ENCODE measurements at places on chromosomes 4 and X.

DNA sequence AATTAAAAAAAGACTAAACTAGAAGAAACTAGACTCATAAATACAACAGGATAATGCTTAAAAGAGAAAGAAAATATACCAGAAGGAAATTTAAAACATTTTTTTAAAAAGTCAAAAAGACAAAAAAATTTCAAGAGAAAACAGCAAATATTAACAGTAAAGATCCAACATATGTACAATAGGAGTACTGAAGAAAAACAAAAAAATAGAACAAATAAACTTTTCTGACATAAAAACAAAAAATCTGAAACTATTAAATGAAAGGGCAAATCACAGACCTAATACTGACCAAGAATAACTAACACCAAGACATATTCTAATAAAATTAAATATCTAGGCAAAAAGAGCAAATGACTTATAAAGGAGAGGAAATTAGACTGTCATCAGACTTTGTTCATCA is 11.5 kb downstream of the DNAJB14 start:
- DNase-seq, result no peak

- no peak for DNase-seq
Measured at GRCh38 chrX:130224810-130225209, 43.9 kb downstream of the ZNF280C start.

DNA sequence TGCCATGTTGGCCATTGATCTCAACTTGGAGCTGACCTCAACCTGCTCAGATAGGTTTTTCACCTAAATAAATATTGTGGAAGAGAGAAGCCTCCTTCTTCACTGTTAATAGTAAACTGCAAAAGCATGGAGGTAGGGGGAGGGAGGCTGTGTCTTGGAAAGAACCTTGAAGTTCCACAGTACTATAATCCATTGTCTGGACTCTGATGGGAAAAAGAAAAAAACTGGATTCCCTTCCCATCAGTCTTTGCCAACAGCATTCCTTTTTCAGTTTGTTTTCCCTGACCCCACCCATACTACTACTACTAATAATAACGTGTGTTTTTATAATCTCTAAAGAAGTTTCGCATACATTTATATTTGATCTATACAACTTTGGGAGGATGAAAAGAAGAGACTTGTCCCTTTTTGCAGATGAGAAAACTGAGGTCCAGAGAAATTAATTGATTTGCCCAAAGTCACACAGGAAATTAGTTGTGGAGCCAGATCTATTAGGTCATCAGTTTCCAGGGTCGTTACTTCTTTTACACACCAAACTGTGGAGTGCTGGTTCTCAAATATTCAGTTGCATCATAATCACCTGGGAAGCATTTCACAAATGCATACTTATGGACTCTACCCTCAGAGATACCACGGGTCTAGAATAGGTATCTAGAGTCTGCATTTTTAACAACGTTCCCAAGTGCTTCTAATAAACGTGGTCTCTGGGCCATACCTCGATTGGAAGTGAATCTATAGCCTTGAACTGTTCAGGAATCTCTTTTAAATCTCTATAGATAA is 59.1 kb downstream of the LUZP4 start:
- DNase-seq, result no peak

GRCh38 chr4:184801781-184802696 is 23.7 kb downstream of the ACSL1 start:
- no peak for DNase-seq

GRCh38 chr4:170336238-170336775 is 246.6 kb upstream of the AADAT start:
- no peak for DNase-seq

GRCh38 chrX:84175958-84176357 is 12.0 kb downstream of the RPS6KA6 start:
- no peak for DNase-seq

DNA sequence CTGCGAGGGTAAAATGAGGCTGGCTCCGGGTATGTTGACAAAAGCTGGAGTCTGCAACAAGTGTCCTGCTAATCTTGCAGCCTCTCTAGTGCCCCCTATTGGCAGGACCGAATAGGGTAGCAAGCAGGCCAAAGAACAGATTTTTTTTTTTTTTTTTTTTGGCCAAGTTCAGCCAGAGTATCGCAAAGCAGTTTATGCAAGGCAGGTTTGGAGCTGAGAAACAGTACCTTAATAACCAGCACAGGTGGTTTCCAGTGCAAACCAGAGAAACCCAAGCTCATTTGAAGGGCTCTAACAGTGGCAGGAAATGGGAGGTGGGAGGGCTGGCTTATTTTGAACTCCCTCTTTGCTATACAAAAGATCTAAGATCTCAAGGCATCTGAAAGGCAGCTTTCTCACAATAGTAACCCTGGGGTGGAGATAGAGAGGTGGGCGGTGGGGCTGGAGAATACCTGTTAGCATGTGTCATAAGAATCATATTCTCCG is 38.2 kb upstream of the OCIAD2 start:
- DNase-seq, result no peak

DNA sequence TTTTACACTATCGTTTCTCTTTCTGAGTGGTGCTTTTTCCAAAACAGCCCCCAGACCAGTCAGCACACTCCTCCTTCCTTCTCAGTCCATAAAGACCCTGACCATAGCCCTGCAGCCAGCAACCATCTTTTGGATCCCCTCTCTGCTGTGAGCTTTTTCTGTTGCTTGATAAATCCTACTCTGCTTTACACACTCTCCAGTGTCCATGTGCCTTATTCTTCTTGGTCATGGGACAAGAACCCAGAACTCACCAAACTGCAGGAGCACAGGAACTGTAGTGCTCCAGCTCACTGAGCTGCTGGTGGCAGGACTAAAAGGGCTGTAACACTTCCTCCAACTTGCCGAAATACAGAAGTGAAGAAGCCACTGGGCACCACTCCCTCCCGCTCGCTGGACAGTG is 32.5 kb downstream of the COX18 start:
- no peak for DNase-seq

DNA sequence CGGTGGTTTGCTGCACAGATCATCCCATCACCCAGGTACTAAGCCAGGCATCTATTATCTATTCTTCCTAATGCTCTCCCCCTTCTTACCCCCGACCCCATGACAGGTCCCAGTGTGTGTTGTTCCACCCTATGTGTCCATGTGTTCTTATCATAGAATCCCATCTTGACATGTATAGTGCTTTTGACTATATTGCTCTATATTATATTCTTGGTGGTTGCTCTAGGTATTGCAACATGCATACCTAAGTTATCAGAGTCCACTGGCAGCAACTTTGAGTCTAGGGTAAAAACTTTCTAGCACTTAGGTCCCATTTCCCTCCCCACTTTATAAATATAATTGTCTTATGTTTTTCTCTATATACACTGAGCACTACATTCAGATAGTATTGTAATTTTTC is 170.3 kb downstream of the TBX22 start:
- no peak for DNase-seq

- peak; percentile 43 for DNase-seq
Measured at GRCh38 chr4:82721819-82722423, 76.7 kb downstream of the SCD5 start.

DNA sequence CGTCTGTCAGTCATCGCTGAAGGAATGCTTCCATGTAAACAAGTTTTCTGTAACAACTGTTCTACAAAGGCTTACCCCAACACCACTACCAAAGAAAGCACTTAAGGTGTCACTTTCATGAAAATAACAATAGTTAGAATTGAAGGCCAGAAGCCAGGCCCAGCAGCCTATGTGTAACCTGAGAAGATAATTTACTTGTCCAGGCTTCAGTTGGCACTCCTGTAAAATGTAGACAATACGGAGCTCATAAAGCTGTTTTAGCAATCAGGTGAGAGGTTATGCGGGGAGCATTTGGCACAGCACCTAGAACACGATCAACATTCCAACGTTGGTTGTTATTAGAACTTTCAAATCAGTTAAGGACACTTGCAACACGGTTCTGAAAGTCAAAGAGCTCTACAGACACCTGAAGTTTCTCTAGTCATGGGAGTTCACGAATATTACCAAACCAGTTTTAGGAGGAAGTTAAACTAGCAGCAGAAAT is 15.7 kb downstream of the ADGRA3 start:
- DNase-seq, result no peak

- no peak for DNase-seq
Measured at GRCh38 chrX:136214551-136214950, 36.6 kb downstream of the MAP7D3 start.

- DNase-seq, result peak; percentile 0
Measured at GRCh38 chrX:102085706-102086105, 39.8 kb upstream of the TCEAL2 start.

GRCh38 chr4:76595435-76595834 is 160.4 kb downstream of the SHROOM3 start:
- no peak for DNase-seq

- DNase-seq, result peak; percentile 63
Measured at GRCh38 chr4:25799522-25799921, 63.3 kb downstream of the SEL1L3 start.

GRCh38 chr4:73821325-73821724 is 15.2 kb upstream of the CXCL6 start:
- DNase-seq, result no peak

- peak; percentile 47 for DNase-seq
Measured at GRCh38 chr4:182449930-182450439, 206.8 kb downstream of the TENM3 start.

DNA sequence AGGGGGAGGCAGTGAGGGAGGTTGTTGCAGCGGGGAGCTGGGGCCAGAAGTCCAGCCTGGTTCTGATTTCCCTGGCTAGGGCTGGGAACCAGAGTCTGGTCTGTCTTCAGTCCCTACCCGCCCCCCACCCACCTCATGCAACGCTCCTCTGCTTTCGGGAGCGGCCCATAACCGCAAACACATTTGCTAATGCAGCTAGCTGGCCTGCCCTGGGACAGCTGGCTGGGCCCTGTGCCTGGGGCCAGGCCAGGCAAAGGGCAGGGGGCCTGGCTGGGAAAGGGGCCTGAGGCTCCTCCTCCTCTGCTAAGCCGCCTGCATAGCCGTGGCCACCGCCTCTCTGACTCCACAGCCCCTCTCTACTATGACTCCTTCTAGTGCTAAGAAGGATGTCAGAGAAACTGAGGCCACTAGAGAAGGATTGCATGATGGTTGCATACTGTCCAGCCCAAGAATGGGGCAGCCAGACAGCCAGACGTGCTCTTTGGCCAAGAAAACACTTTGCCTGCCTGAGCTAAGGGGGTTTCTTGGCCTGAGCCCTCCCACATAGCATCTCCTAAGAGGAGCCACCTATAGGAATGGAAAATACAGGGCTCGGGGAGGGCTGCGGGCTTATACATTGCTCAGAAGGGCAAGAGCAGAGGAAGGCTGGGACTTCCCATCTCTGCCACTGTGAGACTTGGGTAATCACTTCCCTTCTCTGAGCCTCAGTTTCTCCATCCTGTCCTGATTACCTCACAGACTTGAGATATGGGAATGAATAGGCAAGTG is 76.9 kb downstream of the PJA1 start:
- no peak for DNase-seq

- DNase-seq, result no peak
Measured at GRCh38 chrX:542179-542578, 88.4 kb upstream of the SHOX start.

GRCh38 chrX:97984641-97985040 is 1100.9 kb downstream of the RPA4 start:
- no peak for DNase-seq

DNA sequence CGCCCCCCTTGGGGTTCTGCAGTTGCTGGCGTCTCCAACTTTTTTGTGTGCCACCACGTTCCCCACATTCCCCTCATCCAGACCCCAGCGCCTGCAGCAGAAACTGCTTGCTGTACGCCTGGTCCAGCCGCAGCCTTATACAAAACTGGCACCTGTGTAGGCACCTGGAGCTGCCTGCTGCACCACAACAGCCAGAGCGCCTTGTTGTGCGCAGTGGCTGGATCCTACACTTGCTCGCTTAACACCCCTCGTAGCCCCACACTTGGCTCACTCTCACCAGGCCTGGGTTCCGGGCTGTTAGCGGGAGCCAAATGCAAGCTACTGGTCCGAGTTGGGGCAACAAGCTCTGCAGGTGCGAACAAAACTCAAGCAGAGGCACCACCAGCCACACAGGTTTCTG is 136.8 kb downstream of the TECRL start:
- DNase-seq, result no peak

- DNase-seq, result no peak
Measured at GRCh38 chr4:153039542-153040185, 103.5 kb downstream of the FHDC1 start.

DNA sequence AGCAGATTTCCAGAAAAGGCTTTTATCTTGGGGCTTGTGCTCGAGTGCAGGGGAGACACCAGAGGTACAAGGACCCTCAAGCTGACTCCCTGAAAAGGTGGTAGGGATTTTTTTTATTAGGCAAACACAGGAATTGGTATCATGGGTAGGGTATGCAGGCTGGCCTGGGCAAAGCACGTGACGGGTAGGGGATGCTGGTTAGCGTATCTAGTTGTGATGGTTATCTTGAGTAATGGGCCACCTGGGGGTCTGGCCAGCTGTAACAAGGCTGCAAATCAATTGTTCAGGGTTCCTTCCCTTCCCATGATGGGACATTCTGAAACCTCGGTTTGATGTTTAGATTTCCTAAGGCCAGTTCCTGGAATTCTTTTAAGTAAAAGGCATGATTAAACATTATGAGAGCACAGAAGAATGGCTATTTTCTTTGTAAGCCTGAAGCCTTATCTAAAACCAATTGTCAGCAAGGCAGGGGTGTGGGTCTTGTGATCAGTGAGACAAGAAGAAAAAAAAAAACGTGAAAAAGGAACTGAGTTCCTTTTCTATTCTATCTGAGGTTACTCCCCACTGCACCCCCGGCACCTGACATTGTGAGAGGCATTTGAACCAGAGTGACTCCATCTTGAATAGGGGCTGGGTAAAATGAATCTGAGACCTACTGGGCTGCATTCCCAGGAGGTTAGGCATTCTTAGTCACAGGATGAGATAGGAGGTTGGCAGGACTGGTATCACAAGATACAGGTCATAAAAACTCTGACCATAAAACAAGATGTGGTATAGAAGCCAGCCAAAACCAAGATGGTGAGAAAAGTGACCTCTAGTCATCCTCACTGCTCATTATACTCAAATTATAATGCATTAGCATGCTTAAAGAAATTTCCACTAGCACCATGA is 64.2 kb upstream of the S100G start:
- DNase-seq, result no peak

DNA sequence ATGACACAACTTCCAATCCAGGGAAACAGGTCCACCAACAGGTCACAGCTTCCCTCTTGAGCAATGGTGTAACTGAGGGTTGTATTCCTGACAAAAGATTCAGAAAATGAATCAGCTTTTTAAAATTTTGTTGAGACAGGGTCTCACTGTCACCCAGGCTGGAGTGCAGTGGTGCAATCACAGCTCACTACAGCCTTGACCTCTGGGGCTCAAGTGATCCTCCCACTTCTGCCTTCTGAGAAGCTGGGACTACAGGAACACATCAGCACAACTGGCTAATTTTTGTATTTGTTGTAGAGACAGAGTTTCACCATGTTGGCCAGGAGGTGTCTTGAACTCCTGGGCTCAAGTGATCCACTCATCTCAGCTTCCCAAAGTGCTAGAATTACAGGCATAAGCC is 43.7 kb downstream of the SAT1 start:
- DNase-seq, result no peak

All from G401 (cell line).